Suppressor macrophage (primary cell): ENCODE measurements at places on chromosomes 2 and 18.

GRCh38 chr2:25303633-25304236, 38.0 kb downstream of the DNMT3A start:
- no peak for DNase-seq

- DNase-seq = no peak
These were observed 364.4 kb upstream of the ID2 start for GRCh38 chr2:8317418-8317817.

DNA sequence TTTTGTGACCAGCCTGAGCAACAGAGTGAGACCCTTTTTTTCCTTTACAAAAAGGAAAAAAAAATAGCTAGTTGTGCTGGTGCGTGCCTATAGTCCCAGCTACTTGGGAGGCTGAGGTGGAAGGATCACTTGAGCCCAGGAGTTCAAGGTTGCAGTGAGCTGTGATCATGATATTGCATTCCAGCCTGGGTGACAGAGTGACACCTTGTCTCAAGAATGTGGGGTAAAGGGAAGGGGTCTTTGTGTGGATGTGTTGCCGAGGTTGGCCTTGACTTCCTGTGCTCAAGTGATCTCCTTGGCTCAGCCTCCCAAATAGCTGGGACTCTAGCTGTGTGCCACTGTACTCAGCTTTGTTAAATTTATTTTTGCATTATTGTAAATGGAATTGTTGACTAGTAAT, 120.6 kb downstream of the ZNF407 start:
- DNase-seq = no peak

- DNase-seq = no peak
These were observed at the start of gene DCC for GRCh38 chr18:52339891-52340371. TSS of gene DCC (plus strand) at chr18:52340197. CDS start at chr18:52340788, 591 bp downstream.

- no peak for DNase-seq
These were observed 250.2 kb upstream of the REG3G start for GRCh38 chr2:78775291-78775690.

- DNase-seq = no peak
These were observed 30.0 kb upstream of the CCNYL1 start for GRCh38 chr2:207681431-207681830.

DNA sequence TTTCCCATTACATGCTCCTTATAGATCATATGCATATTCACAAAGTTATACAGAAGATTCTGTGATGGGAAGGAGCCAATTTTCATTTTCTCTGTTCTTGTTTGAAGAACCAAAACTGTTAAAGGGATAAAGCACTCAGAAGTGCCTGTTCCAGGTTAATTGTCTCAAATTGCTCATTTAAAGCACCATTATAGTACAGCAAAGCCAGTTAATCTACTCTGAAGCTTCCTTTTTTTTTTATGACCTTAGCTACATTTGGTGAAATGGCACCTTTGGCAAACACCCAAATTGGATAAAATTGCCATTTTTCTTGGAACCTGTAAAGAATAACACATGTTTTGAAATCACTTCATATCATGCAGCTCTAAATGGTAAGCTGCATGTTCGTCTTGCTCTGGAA, 1092.3 kb downstream of the BCL11A start:
- no peak for DNase-seq

DNA sequence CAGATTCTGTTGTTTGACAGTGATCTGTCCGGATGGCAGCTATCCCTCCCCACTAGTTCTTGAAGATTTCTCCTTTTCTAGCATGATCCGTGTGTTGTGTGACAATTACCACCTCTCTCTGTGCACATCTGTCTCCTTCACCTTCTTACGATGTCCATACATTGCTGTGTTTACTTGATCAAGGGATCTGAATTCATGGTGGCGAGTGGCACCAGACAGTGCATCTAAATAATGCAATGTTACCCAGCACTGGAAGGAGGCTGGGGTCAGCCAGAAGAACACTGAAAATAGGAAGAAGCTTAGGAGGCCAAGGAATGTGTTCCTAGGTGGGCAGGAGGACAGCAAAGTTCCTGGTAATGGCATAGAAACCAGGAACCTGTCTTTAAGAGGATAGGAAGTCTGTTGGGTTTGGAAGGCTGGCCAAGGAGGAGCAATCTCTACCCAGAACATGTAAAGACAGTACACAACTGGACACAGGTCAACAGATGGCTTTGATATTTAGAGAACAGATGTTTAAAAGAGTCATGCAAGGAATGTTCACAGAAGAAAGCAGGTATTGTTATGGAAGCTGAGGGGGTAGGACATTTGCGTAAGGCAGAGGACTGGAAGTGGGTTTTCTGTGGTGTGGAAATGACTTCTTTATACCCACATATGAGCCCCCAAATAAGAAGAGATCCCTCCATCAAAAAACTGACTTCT, 126.4 kb downstream of the HRH4 start:
- no peak for DNase-seq

DNA sequence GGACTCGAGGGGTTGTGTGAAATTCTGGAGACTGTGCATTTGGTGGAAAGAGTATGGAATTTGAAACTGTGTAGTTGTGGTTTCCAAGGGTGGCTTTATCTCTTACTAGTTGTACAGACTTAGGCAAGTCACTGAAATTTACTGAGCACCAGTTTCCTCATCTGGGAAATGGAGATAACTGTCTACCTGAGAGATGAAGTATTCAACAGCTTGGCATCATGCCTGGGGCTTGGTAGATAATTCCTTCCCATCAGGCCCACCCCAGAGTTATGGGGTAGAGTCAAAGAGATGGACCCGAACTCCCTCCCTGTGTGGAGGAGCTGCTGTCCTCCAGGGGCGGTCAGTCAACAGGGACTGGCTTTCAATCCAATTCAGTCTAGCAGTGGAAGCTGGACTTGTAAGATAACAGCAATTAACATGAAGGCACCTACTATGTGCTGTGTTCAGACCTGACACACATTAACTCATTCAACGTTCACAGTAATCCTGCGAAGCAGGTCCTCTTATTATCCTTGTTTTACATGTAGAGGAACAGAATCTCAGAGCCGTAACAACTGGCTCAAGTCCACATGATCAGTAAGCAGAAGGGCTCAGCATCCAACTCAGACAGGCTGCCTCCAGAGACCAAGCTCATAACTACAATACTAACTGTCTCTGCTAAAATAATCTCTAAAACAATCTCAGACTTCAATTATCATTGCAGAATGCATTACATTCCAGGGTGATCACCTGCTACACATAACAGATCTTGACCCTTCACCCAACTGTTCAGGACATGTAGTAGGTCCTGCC, 432.1 kb downstream of the LPIN1 start:
- no peak for DNase-seq

GRCh38 chr2:179251870-179252269, 12.8 kb downstream of the SESTD1 start:
- DNase-seq = no peak

GRCh38 chr18:59220784-59221765, 1.1 kb downstream of the GRP start:
- no peak for DNase-seq

DNA sequence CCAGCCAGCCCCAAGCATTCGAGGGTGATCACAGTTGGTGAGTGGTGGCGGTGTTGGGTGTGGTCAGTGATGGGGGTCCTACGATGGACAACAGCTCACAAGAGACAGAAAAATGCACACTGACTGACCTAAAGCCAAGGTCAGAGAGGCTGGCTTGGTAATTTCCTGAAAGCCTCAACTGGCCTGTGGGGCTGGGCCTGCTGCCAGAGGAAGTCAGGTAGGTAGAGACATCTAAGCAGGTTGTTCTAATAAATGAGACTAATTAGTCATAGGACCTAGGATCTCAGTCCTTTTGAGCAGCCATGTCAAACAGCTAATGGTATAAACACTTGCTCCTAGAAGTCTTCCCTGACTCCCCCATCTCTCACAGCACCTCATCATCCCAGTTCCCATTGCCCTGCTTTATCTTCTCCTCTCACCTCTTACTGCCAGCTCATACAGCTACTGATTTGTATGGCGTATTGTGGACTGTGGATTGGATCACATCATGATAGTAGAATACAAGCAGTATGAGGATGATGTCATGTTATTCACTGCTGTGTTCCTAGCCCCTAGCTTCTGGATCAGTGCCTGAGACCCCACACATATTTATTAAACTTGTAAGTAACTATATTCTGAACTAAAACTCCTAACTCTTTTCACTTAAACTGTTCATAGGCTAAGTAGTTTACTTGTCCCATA, 262.9 kb upstream of the KLHL29 start:
- DNase-seq = no peak

- DNase-seq = no peak
These were observed 162.9 kb downstream of the NAPG start for GRCh38 chr18:10688766-10689165.
